ENCODE measurements at places on chromosomes 4 and X.

GRCh38 chr4:12965334-12965733 lies 518.8 kb downstream of the RAB28 start:
- no peak for DNase-seq

- no peak for DNase-seq
Measured at GRCh38 chrX:133461231-133461630, 45.9 kb upstream of the GPC4 start.

- DNase-seq = no peak
Measured at GRCh38 chrX:46588263-46588662, 14.7 kb downstream of the CHST7 start.

GRCh38 chr4:182449186-182449929 lies 206.2 kb downstream of the TENM3 start:
- no peak for DNase-seq

DNA sequence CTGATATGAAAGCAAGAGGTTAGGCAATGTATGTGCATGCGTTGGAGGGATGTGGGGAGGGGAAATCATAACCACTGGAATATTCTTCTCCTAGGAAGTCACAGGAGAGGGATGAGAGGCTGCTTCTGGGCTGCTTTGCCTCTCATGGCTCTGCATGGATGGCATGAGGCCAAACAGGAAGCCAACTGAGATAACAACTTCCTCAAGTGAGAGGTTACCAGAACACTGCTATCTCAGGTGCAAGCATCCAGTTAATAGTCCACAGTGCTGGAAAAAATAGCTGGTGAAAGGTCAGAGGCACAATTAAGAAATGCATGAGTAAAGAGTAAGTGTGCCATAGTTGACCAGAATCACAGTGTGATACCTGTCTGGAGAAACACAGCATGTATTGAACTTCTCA lies 113.3 kb downstream of the ELOVL6 start:
- no peak for DNase-seq

- no peak for DNase-seq
Measured at GRCh38 chrX:40100141-40100536, 2.4 kb upstream of the BCOR start.

GRCh38 chr4:107640197-107640596 lies 79.8 kb downstream of the PAPSS1 start:
- DNase-seq = no peak

- DNase-seq = no peak
Measured at GRCh38 chr4:37737466-37737865, 51.3 kb upstream of the RELL1 start.

DNA sequence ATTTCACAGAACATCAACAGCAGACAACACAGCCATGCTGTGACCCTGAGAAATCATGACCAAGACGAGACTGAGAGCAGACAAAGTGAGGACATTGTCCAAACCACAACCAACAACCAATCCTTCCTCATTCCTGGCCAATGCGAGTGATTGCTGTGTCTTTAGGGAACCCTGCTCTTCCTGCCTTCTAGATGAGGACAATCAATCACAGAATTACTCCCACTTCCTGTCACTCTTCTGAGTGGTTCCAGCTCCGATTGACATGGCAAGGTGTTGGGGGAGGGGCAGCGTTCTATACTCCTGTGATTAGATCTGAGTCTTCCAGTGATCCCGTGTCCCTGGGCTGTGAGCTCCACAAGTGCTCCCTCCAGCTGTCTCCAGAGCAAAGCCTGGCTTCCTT lies 227.8 kb downstream of the STIM2 start:
- DNase-seq = no peak

DNA sequence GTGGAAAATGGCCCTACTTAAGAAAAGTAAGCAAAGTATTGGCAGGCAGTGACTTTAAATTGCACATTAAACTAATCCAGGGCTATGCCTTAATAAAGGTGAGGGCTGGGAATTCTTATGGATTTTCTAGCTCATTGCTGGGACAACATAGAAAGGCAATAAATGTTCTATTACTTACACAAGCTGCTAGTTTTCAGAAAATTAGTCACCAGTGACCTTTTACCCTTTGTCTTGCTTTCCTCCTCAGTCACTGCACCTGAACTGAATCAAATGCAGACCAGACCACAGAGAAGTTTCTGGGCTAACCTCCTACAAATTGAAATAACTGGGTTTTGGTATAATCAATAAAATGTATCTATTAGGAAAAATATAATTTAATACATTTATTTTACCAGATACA lies 694.4 kb upstream of the FAM241A start:
- DNase-seq = no peak

DNA sequence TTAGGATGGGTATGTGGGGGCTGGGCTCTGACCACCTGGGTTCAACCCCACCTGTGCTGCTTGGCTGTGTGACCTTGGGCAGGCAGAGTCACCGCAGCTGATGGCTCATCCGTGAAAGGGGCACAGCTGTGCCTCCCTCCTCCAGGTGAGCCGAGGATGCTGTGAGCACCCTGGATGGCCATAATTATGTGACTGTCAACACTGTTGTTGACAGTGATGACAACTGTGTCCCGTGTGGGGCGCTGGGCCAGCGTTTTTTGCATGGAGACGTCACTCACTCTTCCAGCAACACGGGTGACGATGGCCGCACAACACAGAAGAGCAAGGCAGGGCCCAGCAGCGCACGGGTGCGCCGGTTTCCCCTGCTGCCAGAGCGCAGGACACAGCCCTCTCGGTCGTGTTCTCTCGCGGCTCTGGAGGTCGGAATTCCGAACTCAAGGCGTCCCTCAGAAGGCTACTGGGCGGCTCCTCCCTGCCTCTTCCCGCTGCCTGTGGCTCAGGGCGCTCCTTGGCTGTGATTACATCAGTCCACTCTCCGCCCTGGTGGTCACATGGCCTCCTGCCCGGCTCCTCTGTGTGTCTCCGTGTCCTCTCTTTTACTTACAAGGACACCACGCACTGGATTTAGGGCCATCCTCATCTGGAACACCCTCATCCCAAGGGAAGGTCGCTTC lies 1.3 kb downstream of the SH3TC1 start:
- DNase-seq = no peak

Measured in effector CD8-positive, alpha-beta T cell (primary cell).